Suprapubic skin (tissue), 4 donors: ENCODE measurements at places on chromosomes 1 and 21.

- no peaks in the 10 kb centered on the region for H3K4me1 ChIP-seq
- H3K27ac ChIP-seq, result no peak overlapping the region
- H3K27me3 ChIP-seq, result no peaks in the 10 kb centered on the region
- no peak overlapping the region for H3K4me3 ChIP-seq
- H3K36me3 ChIP-seq, result no peaks in the 10 kb centered on the region
- DNase-seq, result no peak
Measured at GRCh38 chr1:215749414-215749813, 182.3 kb downstream of the KCTD3 start.

- H3K36me3 ChIP-seq, result peaks cover 7% of the 10 kb centered on the region
- no peak for DNase-seq
- H3K4me3 ChIP-seq, result no peak overlapping the region
- no peaks in the 10 kb centered on the region for H3K27me3 ChIP-seq
- H3K4me1 ChIP-seq, result no peaks in the 10 kb centered on the region
- H3K27ac ChIP-seq, result no peak overlapping the region
Measured at GRCh38 chr1:243346468-243346867, 90.6 kb downstream of the SDCCAG8 start.

DNA sequence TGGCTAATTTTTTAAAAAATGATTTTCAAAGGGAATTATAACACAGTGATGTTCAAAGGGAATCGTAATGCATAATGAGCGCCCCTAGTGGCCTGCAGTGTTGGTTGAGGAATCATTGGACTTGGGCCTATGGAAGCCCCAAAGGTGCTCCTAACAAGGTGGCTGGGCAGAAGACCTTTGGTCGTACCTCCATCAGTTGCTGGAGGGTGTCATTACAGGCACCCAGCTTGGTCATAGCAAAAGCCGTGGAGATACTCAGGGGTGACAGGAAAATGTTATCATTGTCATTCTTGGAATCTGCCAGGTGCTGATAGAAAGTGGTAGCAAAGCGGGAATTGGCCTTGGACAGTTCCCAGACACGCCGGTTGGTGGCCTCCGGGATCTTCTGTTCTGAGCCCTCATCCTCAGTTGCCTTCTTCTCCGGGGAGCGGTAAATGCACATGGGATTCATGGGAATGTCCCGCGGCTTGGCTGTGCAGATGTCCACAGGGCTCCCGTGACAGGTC lies 2.7 kb downstream of the SERPINC1 start:
- no peaks in the 10 kb centered on the region for H3K4me1 ChIP-seq
- DNase-seq, result no peak
- H3K27ac ChIP-seq, result no peak overlapping the region

DNA sequence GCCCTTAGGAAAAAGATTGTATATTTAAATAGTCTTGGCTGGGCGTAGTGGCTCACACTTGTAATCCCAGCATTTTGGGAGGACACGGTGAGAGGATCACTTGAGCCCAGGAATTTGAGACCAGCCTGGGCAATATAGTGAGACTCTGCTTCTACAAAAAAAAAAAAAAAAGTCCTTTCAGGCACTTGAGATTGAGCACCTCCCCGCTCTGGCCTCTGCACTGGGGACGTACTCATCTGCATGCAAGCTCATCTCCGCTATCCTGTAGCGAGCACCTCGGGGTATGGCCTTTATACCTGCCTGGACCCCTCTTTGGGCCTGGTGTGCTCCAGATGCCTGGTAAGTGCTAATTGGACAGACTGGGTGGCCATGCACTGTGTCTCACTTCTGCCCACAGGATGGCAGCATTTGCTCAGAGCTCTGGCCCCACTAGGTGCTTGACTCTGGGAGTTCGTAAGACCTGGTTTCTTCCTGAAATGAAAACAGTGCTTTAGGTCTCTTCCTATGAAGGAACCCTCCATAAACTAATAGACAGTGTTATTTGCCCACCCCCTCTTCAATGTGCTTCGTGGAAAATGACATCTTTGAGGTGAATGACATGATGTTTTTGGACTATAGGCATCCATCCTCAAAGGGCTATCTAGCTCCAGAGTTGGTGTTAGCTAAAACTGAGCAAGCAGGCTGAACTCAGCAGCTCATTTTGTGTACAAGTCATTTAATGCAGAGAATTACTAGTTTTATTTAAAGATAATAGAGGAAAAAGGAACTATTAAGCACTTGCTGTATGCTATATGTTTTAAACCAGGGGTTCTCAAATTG lies 61.7 kb upstream of the ADAR start:
- H3K36me3 ChIP-seq, result no peaks in the 10 kb centered on the region
- H3K27me3 ChIP-seq, result no peaks in the 10 kb centered on the region
- H3K27ac ChIP-seq, result no peak overlapping the region
- no peak overlapping the region for H3K4me3 ChIP-seq

GRCh38 chr1:212155219-212155618 lies 119.7 kb downstream of the DTL start:
- no peak overlapping the region for H3K4me3 ChIP-seq
- H3K36me3 ChIP-seq, result no peaks in the 10 kb centered on the region
- no peak for DNase-seq
- no peaks in the 10 kb centered on the region for H3K27me3 ChIP-seq
- H3K27ac ChIP-seq, result no peak overlapping the region
- H3K4me1 ChIP-seq, result peaks cover 25% of the 10 kb centered on the region

GRCh38 chr1:225378880-225379279 lies 49.0 kb downstream of the LBR start:
- H3K36me3 ChIP-seq, result no peaks in the 10 kb centered on the region
- H3K4me1 ChIP-seq, result no peaks in the 10 kb centered on the region

- no peaks in the 10 kb centered on the region for H3K27me3 ChIP-seq
- no peak overlapping the region for H3K27ac ChIP-seq
Measured at GRCh38 chr1:154347961-154348360, 22.6 kb downstream of the ATP8B2 start.

DNA sequence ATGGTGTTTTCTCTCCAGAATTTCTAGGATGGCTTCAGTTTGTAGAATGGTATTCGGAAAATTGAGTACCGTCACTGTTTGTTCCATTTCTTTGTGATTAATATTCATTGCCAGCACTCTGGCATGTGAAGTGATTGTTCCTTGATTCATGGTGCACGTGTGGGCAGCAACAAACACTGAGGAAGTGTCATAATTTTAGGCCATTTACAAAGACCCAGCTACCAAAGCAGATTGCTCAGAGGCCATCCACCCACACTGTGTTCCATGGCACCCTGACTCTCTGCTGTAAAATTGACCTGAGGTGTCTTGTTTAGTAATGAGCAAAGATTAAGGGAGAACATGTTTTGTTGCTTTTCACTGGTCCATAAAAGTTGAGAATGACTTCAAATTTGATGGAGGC lies 250.9 kb upstream of the FMN2 start:
- no peaks in the 10 kb centered on the region for H3K4me1 ChIP-seq
- no peak for DNase-seq
- no peaks in the 10 kb centered on the region for H3K36me3 ChIP-seq
